NCI-H1105 treated with DMSO at 0.1 percent for 48 hours (cell line): ENCODE measurements at places on chromosomes 12 and 14.

- peak; percentile 38 for DNase-seq
Observed at GRCh38 chr14:79749065-79749464, 462.2 kb downstream of the DIO2 start.

- DNase-seq = peak; percentile 3
Observed at GRCh38 chr14:91873471-91874415, 6.4 kb upstream of the TC2N start.

DNA sequence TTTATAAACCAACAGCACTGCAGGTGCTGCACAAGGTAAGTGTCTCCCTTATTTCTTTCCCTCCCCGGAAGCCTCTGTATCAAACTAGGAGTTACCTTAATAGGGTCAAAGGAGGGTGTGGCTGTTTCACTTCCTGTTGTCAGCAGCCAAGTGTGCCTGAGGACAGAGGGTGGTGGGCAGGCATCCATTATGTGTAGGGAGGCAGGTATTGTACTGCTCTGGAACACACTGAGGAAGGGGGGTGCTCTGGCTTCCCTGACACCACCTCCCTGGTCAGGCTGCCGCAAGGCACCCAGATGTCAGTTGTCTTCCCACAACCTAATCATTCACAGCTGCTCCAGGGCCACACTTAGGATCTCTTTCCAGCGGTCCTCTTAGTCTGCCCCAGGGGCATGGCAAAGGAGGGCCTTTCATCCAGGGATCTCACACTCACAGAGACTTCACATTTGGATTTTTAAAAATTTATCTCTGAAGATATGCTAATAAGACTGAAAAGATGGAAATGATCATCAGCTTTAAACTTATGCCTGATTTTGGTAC is 132.0 kb upstream of the ARHGAP5 start:
- no peak for DNase-seq

DNA sequence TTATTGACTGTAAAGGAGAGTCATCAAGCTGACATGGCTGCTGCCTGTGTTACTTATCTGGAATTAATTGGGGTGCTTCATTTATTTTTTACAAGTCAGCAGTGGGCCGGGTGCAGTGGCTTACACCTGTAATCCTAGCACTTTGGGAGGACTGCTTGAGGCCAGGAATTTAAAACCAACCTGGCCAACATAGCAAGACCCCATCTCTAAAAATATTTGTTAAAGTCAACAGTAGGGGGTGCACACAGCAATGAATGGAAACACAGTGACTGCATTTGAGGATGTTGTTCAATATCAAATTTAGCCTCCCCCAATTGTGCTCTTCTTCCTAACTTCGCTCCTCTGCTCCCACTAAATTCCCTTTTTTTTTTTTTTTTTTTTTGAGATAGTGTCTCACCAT is 52.1 kb downstream of the ANKRD9 start:
- no peak for DNase-seq

DNA sequence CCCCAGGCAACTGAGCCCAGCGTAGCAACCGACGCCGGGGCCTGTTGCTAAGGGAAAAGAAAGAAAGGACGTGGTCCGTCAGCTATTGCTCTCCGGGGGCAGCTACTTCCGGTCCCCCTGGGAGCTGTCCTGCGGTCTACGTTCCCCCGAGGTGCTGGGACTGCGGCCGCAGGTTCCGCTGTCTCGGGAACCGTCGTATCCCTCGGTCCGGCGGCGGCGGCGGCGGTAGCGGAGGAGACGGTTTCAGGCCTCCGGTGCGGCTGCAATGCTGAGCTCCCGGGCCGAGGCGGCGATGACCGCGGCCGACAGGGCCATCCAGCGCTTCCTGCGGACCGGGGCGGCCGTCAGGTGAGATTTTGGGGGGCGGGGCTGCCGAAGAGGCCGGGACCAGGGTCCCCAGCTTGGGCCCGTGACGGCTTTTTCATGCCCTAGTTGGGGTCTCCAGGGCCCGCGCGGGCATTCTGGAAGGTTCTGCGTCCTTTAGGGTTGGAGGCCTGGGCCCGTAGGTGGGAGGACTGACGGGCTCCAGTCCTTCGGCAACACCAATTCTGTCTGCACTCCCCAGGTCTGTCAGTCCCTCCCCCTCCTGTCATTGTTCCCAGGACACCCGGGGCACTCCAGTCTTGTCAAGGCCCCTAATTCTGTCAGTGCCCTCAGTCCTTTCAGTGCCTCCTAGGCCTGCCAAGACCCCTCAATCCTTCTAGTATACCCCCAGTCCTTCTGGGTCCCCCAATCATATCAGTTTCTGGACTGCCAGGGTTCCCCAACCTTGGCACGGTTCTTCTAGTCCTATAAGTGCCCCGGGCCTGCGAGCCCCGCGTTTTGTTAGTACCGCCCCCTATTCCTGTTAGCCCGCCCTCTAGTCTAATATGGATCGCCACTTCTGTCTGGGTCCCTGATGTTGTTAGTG is at the start of gene USP30:
USP30 (plus strand) TSS at position 163 of the 910 bp plus-strand sequence; CDS start at position 266, 103 bp downstream.
- DNase-seq = peak; percentile 86

DNA sequence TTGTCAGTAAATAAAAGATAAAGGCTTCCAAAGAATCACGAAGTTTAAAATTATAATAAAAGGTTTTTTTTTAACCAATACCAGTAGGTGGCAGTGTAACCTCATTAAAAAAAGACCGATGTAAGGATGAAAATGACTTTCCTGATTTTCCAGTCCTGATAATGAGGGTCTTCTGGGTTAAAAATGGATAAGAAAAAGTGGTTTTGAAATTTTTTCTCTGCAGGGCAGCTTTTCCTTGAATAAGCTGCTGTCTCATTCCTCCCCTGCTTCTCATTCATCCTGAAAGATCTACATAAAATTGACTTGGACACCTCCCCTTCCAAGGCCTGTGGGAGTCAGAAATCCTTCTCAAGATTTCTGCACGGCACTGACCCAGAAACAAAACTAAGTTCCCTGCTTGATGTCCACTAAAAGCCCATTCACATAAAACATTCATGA is 58.9 kb upstream of the FBXO33 start:
- peak; percentile 44 for DNase-seq

GRCh38 chr12:53224061-53224896 is 7.7 kb downstream of the RARG start:
- DNase-seq = no peak

GRCh38 chr14:100711493-100711892 is 15.2 kb upstream of the DLK1 start:
- DNase-seq = no peak

GRCh38 chr14:23296012-23296777 is 6.5 kb downstream of the PPP1R3E start:
- no peak for DNase-seq

DNA sequence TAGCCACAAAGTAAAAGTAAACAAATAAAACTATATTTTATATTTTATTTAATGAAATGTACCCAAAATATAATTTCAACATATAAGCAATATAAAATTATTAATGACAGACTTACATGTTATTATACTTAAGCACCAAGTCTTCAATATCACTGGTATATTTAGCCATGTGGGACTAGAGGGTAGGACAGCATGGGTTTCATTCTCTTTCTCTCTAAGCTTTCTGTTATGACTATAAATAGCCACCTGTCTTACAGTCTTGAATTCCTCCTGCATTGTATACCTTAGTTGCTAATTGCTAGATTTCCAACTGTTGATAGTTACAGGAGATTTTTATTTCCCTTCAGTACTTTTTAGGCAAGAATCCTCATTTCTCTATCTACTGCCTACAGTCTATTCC is 63.1 kb upstream of the LIN7A start:
- DNase-seq = no peak

GRCh38 chr14:81157431-81157830 is 63.3 kb downstream of the GTF2A1 start:
- DNase-seq = no peak

GRCh38 chr12:76940671-76941445 is 62.0 kb upstream of the CSRP2 start:
- no peak for DNase-seq

DNA sequence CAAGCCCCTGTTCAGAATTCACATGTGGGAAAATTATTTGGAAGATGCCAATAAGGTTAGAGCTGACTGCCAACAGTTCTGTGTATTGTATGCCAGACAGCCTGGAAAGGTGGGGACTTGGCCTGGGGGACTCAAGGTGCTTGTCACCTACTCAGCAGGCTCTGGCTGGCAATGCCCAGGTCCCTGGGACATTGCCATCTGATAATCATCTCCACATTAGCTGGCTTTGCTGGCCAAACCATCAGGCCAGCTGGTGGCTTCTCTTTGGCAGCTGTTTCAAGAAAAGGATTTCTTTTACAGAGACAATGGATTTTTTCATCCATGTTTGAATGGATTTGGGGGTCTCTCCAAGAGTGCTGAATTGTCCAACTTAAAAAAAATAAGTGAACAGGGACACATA is 165.2 kb downstream of the BRMS1L start:
- peak; percentile 27 for DNase-seq

DNA sequence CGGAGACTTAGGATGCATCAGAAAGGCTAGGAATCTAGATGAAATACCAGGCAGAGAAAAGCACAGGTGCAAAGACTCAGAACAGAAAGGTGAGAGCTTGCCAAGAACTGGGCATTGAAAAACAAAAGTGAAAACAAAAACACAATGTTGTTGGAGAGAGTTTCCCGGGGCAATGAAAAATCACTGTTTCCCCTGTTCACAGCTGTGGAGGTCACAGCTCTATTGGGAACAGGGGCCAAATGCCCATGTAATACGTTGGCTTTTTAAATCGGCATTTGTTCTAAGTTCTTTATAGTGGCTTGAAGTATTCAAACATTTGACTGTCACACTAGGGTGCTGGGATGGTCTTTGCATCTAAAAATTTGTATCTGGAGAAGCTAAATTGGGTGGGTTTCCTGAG is 108.3 kb downstream of the SLC15A4 start:
- peak; percentile 14 for DNase-seq

DNA sequence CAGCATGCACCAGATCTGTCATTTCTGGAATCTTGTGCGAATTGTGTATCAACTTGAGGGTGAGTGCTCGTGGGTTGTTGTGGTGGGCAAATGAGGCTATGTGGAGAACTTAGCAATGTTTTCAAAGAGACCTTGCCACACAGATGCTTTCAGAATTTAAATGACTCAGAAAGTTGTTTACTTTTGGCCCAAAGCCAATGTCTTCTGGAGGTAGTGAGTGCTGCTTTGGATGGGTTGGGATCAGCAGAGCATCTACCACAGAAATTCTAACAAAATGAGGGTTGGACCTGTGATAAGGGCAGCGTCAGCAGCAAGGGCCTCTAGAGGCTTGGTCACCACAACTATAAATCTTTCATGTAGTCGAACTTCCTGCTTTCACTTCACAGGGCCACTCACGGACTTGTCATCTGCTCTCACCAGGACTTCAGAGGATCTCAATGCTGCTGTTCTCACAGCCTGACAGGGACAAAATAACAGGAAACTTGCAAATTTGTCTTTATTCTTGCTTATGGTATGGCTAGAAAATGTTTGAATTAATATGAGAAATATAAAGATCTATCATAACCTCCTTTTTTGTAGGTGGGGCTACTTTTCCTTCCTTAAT is 111.4 kb downstream of the DACT1 start:
- DNase-seq = peak; percentile 36

GRCh38 chr12:46233423-46233822 is 35.4 kb downstream of the SLC38A1 start:
- peak; percentile 72 for DNase-seq

- no peak for DNase-seq
Observed at GRCh38 chr14:101922866-101923265, 41.5 kb upstream of the DYNC1H1 start.

DNA sequence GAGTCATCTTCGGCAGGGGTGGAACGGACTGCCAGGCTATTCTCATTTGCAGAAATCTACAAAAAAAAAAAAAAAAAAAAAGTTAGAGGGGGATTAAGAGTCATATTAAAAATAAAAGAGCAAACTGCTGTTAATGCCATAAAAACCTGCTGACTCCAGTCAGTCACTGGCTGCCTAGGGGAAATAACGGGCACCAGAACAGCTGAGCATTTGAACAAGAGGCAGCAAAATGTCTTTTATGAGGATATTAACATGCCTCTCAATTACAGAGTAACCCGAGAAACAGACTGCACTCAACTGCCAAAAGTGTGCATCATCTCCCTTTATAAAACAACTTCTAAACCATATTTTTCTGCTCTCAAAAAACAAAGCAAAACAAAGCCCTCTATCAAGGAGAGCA is 28.7 kb upstream of the CERS5 start:
- DNase-seq = peak; percentile 20

DNA sequence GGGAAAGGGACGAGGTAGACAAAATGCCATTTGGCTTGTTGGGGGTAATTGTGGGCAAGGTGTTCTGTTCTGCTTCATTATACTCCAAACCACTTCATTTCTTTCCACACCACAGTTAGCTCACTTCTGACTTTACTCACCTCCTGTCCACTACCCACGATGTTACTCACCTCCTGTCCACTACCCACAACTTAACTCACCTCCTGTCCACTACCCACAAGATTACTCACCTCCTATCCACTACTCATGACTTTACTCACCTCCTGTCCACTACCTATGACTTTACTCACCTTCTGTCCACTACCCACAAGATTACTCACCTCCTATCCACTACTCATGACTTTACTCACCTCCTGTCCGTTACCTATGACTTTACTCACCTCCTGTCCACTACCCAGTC is 10.1 kb upstream of the TWF1 start:
- no peak for DNase-seq

GRCh38 chr12:96164951-96165811 is 29.0 kb upstream of the ELK3 start:
- no peak for DNase-seq

DNA sequence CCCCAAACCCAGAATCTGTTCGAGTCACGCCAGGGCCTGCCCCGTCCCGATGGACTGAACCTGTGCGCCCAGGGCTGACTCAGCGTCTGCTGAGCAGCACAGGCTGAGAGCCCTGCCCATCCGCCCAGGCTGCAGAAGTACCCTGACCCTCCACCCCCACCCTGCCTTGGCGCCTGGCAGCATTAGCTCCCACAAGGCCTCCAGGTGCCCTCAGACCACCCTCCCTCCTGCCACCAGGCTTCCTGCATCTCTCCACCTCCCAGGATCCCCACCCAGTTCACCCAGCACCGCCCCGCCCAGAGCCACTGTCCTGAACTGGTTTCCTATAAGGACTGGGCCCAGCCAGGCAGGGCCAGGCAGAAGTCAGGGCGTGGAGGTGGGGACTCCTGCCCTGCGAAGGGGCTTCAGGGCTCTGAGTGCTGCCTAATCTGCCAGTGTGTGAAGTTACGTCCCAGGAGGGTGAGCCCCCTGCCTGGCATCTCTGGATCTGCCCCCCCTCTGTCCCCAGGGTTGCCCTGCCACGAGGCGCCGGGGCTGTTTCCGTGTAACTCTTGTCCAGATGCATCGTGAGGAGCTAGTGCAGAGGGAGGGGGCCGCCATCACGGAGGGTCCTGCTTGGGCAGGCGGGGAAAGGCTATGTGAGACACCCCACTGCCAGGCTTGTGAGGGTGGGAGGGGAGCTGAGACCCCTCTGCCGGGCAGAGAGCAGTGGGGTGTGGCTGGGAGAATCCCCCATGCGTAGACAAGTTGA is 9.1 kb downstream of the ADSS1 start:
- DNase-seq = no peak
